ENCODE measurements at places on chromosomes 7 and 10.

- no peak for DNase-seq
Measured at GRCh38 chr10:85315657-85316056, 987.3 kb downstream of the CCSER2 start.

DNA sequence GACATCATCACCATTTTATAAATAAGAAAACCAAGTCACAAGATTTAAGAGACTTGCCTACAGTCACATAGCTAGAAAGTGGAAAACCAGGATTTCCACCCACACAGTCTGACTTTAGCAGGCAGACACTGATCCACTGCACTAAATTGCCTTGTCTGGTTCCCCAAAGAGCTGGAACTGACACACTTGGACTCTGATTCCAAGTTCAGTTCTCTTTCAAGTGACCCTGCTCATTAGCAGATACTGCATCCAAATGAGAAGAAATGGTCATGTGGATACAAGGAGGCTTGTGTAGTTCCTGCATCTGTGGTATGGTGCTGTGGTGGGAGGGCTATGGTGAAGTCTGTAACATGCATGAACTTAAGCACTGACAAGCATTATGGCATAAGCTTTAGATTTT is 180.1 kb upstream of the MKLN1 start:
- no peak for DNase-seq

- DNase-seq: no peak
Measured at GRCh38 chr10:51910189-51910588, 210.8 kb upstream of the CSTF2T start.

DNA sequence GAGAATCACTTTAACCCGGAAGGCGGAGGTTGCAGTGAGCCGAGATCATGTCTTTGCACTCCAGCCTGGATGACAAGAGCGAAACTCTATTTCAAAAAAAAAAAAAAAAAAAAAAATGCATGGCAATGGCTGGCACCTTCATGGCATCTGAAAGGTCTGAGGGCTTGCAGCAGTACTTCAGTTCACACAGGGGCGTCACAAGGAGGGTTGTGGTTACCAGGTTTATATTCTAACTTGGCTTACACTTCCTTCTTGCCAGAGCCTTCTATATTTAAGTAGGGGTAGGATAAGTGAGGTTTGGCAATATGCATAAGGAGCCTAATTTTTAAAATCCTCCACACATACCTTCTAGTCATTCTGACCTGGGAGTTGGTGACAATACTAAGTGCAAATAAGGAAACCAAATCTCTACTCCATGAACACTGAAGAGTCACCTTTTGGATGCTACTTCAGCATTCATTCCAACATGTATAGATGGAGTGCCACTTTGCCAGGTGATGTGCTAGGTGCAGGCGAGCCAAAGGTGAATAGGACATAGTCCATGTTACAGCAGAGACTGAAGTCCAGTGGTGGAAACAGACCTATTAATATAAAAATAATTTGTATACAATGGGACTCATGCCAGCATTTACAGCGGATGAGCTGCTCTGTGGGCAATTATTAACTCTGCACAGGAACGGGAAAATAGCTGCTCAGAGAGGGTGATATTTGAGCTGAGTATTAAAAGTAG is 57.8 kb upstream of the PDCD4 start:
- DNase-seq: no peak

- DNase-seq: no peak
Measured at GRCh38 chr7:24709585-24710360, 47.5 kb downstream of the GSDME start.

- DNase-seq: no peak
Measured at GRCh38 chr10:95542761-95543160, 18.4 kb downstream of the SORBS1 start.

- peak; percentile 44 for DNase-seq
Measured at GRCh38 chr10:79069325-79070080, 737 bp downstream of the ZMIZ1 start.

- no peak for DNase-seq
Measured at GRCh38 chr10:43421519-43421918, 12.5 kb upstream of the HNRNPF start.

GRCh38 chr7:116692401-116693308 is 20.7 kb downstream of the MET start:
- peak; percentile 33 for DNase-seq

GRCh38 chr7:154375956-154376355 is 323.8 kb downstream of the DPP6 start:
- no peak for DNase-seq

GRCh38 chr7:158912406-158912805 is 56.0 kb downstream of the DYNC2I1 start:
- no peak for DNase-seq

DNA sequence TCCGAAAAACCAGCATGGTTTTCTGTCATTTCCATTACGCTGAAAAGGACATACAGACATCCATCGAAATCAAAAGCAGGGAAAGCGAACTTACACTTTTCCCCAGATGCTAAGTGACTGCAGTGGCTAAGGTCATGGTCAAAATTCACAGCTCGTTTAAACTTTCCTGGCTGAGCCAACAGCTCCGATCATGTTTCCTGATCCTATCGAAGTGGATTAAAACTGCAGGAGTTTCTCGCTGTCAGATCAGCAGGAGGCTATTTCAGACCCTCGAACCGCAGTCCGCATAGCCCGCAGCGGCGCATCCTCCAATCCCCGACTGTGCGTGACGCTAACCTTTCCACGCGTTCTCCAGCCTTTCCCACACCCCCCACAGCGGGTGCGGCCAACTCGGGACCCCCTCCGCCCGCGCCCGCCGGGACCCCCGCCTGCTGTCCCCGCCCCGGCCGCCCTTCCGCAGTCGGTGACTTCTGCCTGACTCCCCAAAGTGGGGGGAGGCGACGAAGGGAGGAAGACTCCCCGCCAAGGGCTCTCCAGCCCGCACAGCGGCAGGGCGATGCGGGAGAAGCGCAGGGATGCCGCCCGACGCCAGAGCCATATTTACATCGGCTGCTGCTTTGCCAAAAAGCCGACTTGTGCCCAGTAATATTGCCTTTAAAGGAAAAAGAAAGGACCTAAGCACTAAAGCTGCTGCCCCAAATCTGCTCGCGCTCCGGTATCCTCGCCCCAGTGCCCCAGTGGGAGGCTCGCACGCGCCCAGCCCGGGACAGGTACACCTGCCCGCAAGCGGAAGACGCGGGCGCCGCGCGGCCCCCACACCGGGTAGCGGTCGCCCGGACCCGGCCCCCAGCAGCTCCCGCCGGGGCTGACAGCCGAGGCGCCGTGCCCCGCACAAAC is 1.2 kb downstream of the PIP4K2A start:
- DNase-seq: no peak

DNA sequence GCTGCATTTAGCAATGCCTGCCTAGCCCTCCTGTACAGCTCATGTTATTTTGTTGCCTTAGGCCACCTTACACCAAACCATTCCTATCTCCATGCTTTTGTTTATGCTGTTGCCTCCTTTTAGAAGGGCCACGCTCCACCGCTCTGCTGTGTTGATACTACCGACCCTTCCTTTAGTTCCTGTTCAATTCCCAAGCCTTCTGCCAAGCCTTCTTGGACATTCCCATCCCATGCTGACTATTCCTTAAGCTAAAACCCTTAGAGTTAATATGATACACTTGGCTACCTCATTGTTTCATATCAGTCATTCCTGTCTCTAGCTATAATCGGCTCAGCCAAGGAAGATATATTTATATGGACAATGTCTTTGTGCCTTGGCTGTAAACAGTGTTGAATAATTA is 705.5 kb downstream of the LRMDA start:
- no peak for DNase-seq

- no peak for DNase-seq
Measured at GRCh38 chr10:33139181-33139646, 181.2 kb upstream of the ITGB1 start.

- DNase-seq: peak; percentile 92
Measured at GRCh38 chr10:102117391-102118159, 2.6 kb downstream of the LDB1 start.

DNA sequence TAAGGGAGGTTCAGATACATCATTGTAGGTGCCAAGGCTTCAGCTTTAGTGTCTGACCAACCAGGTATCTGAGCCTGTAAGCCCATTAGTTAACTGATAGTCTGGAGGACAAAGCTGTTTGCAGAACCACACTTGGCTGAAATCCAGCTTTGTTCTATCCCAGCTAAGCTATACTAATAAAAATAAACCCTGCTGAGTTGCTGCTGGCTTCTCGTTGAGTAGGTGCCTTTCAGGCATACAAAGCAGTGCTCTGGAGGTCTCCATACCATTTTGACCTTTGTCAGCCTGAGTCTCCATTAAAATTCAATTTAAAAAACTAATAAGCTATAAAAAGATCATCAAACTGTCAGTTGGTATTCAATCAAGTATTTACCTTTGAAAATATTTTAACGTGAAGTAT is 22.0 kb downstream of the CDCA7L start:
- no peak for DNase-seq

GRCh38 chr7:98034081-98035035 is 44.4 kb upstream of the OCM2 start:
- DNase-seq: no peak

GRCh38 chr7:69825113-69825972 is 227.1 kb downstream of the AUTS2 start:
- DNase-seq: peak; percentile 19

DNA sequence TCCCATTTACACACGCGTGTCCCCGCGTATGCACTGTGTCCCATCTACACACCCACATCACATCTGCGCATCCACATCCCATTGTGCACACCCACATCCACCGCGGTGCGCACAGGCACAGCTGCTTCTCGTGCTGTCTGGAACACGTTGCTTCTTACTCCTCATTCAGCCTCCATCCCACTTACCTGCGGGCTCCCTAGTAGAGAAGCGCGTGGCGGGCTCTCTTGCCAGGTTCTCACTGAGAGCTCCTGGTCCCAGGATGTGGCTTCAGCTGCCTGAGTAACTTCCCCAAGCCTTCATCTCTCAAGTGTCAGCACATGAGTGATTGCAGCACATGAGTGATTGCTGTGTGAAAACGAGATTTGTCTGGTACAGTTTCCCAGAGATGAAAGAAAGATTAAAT is 117.8 kb downstream of the TRRAP start:
- no peak for DNase-seq

DNA sequence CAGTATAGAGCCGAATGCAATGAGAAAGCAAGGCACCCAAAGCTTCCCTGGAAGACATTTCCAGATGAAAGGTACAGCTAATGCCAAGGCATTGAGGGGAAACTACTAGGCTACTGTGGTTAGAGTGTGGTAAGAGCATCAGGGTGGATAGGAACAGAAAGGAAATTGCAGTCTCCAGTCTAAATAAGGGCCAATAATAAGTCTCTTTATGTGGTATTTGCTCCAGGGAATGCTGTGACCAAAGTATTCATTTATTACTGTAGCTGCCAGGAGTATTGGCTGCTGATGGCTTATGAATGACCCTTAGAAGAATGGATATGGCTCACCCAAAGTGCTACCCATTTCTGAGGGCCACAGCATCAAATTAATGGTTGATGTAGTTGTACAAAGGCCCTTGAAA is 30.1 kb upstream of the POT1 start:
- DNase-seq: no peak

DNA sequence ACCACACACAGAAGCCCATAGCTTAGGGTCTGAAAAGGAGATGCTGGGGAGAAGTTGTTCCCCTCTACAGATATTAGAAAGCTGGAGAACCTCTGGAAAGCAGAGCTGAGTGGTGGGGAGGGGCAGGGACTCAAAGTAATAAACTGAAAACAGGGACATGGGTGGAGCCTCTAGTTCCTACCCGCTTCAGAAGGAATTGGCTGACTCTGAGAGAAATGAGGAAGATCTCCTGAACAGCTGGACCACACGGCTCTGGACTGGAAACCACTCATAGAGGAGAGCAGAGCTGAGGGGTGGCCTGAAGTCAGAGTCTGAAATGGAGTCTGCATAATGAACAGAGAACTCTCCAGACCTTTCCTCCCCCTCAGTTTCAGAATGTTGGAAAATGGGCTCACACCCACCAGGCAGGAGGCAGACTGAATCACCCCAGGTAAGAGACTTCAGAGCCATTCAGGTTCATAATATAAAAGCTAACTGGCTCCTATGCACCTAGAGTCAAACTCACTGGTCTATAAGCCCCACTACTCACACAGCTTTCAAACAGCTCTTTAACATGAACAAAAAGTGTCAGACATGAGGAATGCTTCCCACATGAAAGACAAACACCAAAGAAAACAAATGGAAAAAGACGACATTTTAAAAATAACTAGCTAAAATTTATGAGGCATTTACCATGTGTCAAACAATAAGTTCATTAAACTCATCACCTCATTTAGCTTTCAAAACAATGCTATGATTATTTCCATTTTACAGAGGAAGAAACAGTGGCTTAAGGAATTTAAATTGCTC is 68.1 kb downstream of the RNF216 start:
- no peak for DNase-seq

GRCh38 chr7:116836911-116837310 is 25.5 kb upstream of the CAPZA2 start:
- no peak for DNase-seq

DNA sequence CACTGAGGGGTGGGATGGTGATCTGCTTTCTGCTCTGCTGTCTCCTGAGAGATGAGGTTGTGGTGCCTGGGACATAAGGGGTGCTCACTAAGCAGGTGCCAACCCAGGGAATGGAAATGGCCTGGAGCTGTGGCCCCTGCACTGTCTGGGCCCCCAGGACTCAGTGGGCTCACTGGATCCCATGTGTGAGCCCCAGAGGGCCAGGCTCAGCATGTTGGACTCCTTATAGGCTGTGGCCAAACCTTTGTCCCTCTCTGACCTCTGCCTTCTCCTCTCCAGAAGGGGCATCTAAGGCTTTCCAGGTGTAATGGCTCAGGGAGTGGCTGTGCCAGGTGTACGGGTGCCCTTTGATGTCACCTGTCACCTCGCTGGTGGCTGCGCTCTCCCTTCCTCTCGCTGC is 56.4 kb downstream of the NEUROG3 start:
- DNase-seq: no peak

GRCh38 chr10:29807163-29807806 is 172.5 kb upstream of the SVIL start:
- DNase-seq: peak; percentile 38

GRCh38 chr10:11993834-11994468 is 48.7 kb downstream of the UPF2 start:
- DNase-seq: no peak

- peak; percentile 43 for DNase-seq
Measured at GRCh38 chr10:71756311-71757191, 16.8 kb downstream of the VSIR start.

DNA sequence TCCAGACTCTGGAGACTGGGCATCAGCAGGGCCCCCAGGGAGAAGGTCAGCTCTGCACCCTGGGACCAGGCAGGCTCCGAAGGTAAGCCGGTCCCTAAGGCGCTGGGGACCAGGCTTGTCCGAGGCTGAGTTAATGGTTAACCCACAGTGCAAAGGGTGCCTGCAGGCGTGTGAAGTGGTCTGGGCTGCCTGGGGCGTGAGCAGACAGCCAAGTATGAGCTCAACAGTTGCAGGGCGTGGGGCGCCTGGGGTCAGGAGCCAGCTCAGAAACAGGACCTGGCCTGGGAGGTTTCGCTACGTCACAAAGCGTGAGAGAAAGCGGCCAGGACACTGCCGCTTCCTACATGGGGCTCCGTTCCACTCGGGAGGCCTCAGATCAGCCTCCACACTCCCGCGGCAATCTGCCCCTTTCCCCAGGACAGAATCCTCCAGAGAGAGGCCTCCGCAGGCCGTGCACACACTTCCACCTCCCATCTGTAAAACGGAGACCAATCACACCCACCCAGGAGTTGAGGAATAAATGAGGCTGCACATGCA is 16.0 kb downstream of the PDGFA start:
- DNase-seq: no peak

All from fibroblast of skin of right quadriceps (primary cell).